ENCODE measurements at places on chromosomes 3 and 15.
A peak's percentile ranks its signal among the peaks of the same experiment; 100 is the strongest.

DNA sequence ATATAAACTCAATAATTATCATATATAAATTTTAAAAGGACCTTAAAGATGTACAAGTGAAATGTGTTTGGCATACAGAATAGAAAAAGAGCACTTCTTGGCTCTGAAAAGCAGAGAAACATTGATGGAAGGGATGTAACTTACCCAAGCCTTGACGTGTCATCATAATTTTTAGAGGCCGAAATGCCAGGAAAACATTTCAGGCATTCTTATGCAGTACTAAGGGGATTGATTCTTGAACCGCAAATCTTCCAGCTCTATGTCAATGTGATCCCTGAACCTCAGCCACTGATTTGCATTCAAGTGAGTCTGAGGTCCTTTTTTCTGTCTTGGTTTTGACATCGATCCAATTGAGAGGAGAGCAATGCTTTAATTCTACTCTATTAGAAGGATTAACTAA is 97.8 kb downstream of the CLDN1 start:
- DNase-seq = no peak

DNA sequence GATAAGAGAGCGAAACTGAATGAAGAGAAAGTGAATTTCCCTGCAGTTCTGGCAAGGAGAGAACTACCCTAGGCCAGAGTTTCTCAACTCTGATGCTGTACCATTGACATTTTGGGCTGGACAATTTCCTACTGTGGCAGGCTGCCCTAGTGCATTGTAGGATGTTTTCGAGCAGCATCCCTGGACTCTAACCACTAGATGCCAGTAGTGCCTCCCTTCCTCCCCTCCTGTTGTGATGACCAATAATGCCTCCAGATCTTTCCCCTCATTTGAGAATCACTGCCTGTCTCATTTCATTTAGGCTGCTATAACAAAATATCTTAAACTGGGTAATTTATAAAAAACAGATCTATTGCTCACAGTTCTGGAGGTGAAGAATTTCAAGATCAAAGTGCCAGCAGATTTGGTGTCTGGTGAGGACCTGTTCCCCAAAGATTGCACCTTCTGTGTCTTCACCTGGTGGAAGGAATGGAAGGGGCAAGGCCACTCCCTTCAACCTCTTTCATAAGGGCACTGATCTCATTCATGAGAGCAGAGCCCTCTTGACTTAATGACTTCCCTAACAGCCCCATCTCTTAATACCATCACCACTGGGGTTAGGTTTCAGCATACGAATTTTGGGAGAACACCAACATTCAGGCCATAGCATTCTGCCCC is 188.9 kb upstream of the MEIS2 start:
- no peak for DNase-seq

- no peak for DNase-seq
Observed at GRCh38 chr3:67462187-67462586, 192.2 kb downstream of the SUCLG2 start.

DNA sequence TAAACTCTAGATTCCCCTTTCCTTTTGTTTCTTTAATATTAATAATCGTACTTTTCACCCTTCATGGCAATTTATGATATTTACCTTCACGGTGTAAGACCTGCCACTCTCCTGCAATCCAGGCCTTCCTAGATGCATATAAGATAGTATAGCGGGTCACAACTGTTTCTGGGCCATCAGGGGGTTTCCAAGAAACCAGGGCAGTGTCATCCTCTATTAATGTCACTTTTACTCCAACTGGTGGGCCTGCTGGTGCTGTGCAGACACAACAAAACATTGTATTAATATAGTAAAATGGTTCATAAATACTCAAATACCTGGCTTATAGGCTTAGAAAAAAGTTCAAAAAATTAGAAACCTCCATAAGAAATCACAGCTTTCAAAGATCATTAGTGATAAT is 48.9 kb upstream of the PYGO1 start:
- no peak for DNase-seq

GRCh38 chr3:150887031-150887430 is 18.2 kb downstream of the MINDY4B start:
- DNase-seq = no peak

DNA sequence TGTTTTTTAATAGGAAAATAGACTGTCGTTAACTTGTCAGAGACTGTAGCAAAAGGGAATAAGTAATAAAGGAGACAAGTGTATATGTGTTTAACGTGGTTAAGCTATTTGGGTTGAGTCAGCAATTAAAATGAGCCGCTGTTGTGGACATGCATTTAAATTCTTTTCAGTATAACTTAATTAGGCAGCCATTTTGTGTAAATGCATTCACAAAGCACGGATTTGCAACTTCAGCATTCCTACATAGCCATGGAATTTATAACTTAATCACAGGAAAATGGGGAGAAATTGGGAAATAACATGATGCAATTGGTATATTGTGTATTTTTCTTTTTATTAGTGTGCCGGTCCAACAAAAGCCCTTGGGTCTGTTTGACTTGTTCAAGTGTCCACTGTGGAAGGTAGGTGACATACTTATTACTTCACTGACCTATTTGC is 27.9 kb downstream of the USP3 start:
- no peak for DNase-seq

GRCh38 chr3:97778152-97778551 is 13.6 kb downstream of the ARL6 start:
- no peak for DNase-seq

- no peak for DNase-seq
Observed at GRCh38 chr15:25869701-25870100, 6.6 kb upstream of the ATP10A start.

- no peak for DNase-seq
Observed at GRCh38 chr3:55296030-55296429, 191.1 kb downstream of the WNT5A start.

DNA sequence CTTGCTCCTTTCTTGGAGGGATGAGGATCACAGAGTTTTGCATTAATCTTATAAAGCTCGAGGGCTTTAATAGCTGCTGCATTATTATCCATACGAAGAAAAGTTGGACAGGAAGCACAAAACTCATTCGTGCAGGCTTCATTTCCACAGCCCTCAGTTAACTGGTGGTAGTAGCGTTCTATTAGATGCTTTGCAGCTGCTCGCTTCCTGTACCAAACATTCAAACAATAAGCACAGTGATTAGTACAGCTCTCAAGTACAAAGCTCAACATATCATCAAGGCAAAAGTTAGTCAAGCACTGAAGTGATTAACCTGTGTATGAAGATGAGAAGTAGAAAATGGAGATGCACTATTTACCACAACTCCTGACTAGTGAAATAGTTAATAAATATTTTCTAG is 63.3 kb downstream of the UBE3A start:
- DNase-seq = no peak

DNA sequence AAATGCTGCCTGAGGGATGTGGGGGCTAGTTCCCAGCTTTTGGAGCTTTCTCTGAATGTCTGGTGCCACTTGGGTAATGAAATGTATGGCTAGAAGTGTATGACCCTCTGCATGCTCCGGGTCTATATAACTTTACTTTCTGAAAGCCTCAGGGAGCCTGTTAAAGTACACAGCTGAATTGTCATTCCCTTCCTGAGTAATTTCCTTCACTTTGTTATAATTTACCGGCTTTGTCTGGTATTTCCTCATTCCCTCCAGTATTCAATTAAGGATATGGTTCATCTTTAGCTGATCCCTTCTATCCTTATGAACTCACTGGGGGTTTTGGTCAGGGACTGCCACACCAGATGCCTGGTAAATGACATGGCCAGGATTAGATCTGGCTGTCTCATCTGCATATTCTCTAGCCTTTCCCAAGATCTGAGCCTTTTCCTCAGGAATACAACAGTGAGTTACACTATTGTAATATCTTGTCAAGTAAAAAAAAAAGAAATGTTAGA is 620.3 kb downstream of the ZPLD1 start:
- no peak for DNase-seq

GRCh38 chr15:67857220-67857619 is 17.4 kb upstream of the RNU6-1 start:
- no peak for DNase-seq

- DNase-seq = no peak
Observed at GRCh38 chr3:192795021-192795420, 67.7 kb upstream of the FGF12 start.

GRCh38 chr3:180875124-180875698 is 37.3 kb upstream of the FXR1 start:
- no peak for DNase-seq

DNA sequence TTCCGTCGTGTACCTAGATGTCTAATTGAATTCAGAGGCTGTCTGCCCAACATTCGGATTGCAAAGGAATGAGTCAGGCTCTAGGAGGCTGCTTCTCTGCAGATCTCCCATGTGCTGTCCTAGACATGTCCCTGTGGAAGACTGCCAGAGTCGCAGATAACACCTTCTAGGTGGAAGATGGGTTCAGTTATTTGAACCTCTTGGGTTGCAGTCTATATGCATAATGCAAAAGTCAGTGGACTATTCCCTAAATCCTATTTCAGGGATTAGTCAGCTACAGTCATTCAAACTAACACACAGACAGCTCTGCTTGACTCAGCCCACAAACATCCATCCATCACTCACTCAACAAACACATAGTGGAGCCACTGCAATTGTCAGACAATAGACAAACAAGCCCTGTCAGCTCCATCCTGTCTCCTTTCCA is 300.0 kb upstream of the CTNNB1 start:
- DNase-seq = no peak

GRCh38 chr15:67397139-67397538 is 123.8 kb upstream of the C15orf61 start:
- no peak for DNase-seq

DNA sequence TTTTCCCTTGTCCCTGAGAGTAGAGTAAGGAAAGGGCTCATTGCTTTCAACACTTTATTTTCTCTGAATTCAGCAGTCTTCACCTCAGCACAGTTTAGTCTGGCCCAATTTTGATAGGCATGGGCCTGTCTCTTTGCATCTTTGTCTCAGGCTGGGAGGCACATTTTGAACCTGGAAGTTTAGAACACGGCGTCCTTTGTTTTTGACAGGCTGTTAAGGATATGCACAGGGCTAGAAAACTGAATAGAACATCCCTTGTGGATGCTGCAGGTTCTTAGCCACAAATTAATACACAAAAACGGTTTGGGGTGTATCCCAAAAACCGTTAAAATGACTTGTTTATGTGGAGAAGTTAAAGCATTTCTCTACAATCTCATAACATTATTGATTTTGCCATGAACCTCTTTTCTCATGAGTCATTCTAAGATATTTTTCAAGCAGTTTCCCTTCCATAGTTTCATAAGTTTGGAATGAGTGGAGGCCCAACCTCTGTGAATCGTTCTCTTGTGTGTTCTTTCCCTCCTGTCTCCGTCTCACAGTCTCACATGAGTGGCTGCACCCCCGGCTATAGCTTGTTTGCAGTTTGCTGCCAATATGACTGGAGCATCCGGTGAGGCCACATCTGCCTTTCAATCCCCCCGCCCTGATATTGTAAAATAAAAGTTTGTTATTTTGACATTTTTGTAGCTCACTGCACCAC is 192.9 kb upstream of the EIF1B start:
- DNase-seq = no peak

- peak; percentile 20 for DNase-seq
Observed at GRCh38 chr3:33131331-33132018, 17.7 kb downstream of the CRTAP start.

GRCh38 chr3:112333002-112333380 is at the start of gene CD200:
Gene CD200 (plus strand): TSS chr3:112333156. CDS start chr3:112333213, 57 bp downstream.
- DNase-seq = peak; percentile 4

DNA sequence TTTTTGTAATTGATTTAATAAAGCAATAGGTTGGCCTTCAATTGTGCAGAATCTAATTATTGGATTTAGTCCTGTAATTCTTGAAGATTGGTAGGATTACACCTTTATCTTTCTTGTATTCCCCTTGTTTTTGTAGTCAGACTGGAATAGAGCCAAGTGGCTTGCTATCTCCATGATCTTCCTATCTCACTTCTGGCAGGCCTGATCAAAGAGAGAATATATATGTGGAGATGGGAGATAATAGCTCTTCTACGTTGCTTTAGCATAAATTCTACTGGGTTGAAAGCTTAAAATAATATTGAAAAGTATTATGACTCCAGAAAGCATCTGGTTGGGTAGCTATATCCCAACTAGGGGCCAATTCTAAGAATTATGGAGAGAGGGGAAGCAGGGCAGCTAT is 16.9 kb upstream of the IFT57 start:
- no peak for DNase-seq

GRCh38 chr3:155517903-155518302 is 224.4 kb upstream of the STRIT1 start:
- no peak for DNase-seq

DNA sequence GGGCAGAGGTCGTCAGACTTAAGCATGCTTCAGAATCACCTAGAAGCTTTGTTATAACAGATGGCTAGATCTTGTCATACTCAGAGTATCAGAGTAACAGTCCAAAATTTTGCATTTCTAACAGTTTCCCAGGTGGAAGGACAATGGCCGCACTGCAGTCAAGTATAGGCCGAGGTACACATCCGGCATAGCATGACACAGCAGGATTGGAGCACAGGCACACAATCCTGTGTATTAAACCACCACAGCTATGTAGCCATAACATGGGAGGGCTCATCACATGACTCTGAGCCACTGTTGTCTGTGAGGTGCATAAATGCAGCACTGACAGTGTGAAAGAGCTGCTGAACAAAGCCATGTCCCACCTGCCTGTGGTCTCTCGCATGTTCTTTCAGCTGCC is 85.7 kb upstream of the RNF7 start:
- no peak for DNase-seq

DNA sequence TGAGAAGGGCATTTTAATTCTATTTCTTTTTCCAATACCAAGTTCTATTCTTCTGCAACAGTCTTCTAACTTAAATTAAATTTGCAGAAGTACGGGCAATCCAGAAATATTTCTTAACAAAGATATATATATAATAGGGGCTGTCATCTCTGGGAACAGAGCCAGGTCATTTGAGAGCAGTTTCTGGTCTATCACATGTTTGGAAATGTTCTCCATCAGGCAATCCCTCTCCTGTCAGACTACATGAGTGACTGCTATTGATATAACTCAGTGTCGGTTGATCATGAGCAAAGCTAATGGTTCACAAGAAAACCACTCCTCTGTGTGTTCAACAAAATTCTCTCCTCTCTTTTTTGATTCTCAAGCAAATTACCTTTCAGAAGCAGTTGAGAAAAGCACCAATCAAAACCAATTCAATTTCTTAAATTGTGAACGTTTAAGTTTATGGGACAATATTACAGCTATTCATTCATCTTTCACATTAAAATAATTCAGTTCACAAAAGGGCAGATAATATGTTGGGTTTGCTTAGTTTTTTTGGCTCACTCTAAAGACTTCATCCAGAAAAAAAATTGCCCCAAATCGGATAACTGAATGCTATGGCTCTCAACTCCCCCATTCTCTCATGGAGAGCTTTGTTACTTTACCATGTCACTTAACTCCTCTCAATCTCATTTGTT is 152.9 kb upstream of the TGFBR2 start:
- no peak for DNase-seq

DNA sequence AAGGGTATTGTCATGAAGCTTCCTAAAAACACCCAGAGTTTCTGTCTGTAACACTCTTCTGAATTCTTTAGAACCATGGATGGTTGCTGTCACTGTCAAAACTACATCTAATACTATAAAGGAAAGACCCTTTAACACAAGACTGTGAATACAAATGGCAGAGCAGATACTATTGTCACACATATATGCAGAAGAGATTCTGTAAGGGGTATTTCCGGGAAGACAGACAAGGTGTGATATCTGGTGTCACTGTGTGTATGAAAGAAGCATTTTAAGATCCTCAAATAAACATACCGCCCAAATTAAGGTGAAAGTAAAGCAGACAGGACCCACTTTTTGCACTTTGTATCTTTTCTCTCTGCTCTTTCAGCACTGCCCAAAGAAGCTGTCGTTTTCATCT is 306.4 kb downstream of the RORA start:
- no peak for DNase-seq

Data from NCI-H1417 (cell line).